Fibroblast of the conjunctiva (primary cell): ENCODE measurements at places on chromosomes 13 and 19.
A peak's percentile ranks its signal among the peaks of the same experiment; 100 is the strongest.

DNA sequence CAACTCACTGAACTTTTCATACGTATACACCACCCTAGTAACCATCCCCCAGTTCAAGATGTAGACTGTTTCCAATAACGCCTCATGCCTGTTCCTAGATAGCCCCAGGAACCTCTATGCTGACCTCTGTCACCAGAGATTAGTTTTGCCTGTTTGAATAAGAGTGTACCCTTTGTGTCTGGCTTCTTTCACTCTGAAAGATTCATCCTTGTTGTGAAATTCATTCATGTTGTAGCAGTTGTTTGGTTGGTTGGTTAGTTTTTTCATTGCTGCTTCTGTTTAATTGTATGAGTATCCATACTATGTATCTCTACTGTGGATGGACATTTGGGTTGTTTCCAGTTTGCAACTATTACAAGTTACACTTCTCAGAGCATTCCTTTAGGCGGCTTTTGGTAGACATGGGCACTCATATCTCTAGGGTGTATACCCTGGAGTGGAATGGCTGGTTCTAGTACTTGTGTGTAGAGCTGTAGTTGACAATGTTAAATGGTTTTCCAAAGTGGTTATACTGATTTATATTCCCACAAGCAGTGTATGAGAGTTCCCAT lies 1.6 kb downstream of the RNASEH2B start:
- no peak for DNase-seq

DNA sequence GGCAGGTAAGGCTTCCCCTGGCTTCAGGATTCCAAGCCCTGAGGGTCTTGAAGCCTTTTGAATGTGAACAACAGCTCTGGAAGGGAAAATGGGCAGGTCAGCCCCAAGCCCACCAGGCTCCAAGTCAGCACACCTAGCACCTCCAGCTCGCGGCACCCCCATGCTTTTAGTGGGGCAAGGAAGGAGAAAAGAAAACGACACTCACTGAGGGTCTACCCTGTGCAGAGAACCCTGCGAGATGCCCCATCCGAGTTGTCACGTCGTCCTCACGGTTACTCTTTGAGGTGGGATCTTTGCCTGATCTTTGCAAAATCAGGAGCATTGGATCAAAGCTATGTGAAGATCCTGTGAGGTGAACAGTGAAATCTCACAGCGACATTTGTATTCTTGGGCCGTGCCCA lies 5.7 kb upstream of the F10 start:
- DNase-seq: no peak

DNA sequence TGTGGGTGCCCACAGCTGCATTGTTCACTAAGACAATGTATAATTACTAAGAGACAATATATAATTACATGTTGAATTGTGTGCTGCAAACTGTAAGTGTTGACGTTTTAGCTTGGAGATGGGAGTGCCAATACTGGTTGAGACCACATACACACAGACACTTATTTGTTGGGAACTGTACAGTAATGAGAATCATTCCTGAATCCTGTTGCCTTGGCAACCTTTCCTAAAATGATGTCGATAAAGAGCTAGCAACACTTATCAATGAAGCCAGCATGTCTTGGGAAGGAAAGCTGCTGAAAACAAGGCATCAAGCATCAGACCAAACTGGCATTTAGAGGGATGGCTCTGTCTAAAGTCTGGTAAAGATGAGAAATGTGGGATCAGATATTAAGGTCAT lies 51.3 kb downstream of the PCDH8 start:
- DNase-seq: no peak

- DNase-seq: no peak
These were observed 17.4 kb downstream of the ZNF579 start for GRCh38 chr19:55563261-55563690.

GRCh38 chr13:76894401-76895110 lies 8.4 kb upstream of the KCTD12 start:
- no peak for DNase-seq

DNA sequence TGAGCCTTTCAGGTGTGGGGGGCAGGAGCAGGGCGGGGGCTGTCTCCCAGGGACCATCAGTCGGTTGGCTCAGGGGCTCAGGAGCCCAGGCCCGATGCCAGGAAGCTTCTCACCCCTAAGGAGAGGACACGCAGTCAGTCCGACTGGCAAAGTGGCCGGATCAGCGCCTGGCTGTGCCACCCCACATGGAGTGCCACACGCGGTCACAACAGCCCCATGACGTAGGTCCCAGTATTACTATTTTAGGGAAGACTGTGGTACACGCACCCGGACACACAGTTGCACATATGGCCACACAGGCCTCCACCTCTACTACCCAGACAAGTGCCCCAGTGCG lies 29.3 kb upstream of the GRTP1 start:
- no peak for DNase-seq

DNA sequence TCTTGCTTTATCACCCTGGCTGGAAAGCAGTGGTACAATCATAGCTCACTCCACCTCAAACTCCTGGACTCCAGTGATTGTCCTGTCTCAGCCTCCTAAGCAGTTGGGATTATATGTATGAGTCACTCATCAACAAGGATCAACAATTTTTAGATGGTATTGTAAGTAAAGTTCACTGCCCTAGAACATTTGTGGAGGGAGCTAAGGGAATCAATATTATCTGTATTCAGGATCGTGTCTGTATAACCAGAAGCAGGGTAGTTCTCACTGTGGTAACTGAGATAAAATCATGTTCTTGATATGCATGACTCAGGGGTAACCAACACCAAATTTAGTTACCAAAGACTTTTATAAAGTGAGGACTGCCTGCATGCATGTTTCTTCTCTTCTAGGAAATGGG lies 27.0 kb downstream of the ZMYM5 start:
- no peak for DNase-seq

- DNase-seq: no peak
These were observed 1.8 kb upstream of the CREB3L3 start for GRCh38 chr19:4151623-4152022.

GRCh38 chr19:28299649-28300048 lies 913.3 kb downstream of the UQCRFS1 start:
- DNase-seq: no peak

- no peak for DNase-seq
These were observed 15.7 kb upstream of the FBXL3 start for GRCh38 chr13:77042566-77043177.

DNA sequence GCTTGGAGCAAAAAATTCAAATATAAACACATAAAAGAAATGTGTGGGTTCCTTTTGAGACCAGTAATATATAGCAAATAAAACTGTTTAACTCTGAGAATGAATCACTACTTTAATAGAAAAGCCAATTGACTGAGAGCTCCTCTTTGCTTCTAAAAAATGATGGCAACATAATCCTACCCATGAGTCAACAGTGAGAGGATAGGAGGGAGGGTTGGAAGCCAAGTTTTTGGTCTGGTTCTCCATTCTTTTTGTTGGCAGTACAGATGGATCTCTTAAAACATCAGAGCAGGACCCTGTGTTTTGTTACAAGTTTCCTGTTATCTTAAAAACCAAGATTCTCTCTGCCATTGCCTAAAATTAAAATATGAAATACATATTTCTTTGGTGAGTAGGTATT lies 50.0 kb upstream of the POSTN start:
- peak; percentile 30 for DNase-seq
